T-helper 1 cell treated with Interleukin-12 subunit alpha and Interleukin-12 subunit beta and Interleukin-4 antibody, amounts not matched to agents 30 ng/mL and 1 ng/mL, for 36 hours (primary cell): ENCODE measurements at places on chromosomes 2 and 18. TPM values are rescaled to one million over a fixed set of nuclear protein-coding genes. Genes with fewer than 3 reads are reported as not detected.

The ARHGEF33 gene
- 0.12 TPM in 1 of 2 replicates, not detected in the other for total RNA-seq

The TUBB8B gene
- total RNA-seq: not detected in 2 replicates

The CPS1 gene
- total RNA-seq: 0.34 and 0.61 TPM in 2 replicates

The C2orf80 gene
- not detected in 2 replicates for total RNA-seq

The SP140L gene
- 114 and 115 TPM in 2 replicates for total RNA-seq

The MC4R gene
- not detected in 2 replicates for total RNA-seq

The IWS1 gene
- 42.9 and 47.6 TPM in 2 replicates for total RNA-seq

The INHA gene
- not detected in 2 replicates for total RNA-seq

The SKOR2 gene
- not detected in 2 replicates for total RNA-seq

The IL18R1 gene
- total RNA-seq: 83.8 and 83.9 TPM in 2 replicates

The FLACC1 gene
- total RNA-seq: 1.4 and 2.4 TPM in 2 replicates
